Activated CD4-positive, alpha-beta T cell treated with anti-CD3 and anti-CD28 coated beads, Interleukin-2, amount 50 U/mL, for 16 hours (primary cell): ENCODE measurements at places on chromosomes 2 and 18.

GRCh38 chr2:197340591-197340990, 30.0 kb upstream of the ANKRD44 start:
- DNase-seq = no peak

GRCh38 chr2:136362676-136363390, 244.9 kb upstream of the CXCR4 start:
- DNase-seq = peak; percentile 92

- DNase-seq = no peak
These were observed 100.1 kb upstream of the RNF152 start for GRCh38 chr18:61992923-61993322.

- no peak for DNase-seq
These were observed 71.8 kb upstream of the LTBP1 start for GRCh38 chr2:32874931-32875330.

GRCh38 chr2:233817995-233818638, 36.2 kb downstream of the HJURP start:
- DNase-seq = no peak

DNA sequence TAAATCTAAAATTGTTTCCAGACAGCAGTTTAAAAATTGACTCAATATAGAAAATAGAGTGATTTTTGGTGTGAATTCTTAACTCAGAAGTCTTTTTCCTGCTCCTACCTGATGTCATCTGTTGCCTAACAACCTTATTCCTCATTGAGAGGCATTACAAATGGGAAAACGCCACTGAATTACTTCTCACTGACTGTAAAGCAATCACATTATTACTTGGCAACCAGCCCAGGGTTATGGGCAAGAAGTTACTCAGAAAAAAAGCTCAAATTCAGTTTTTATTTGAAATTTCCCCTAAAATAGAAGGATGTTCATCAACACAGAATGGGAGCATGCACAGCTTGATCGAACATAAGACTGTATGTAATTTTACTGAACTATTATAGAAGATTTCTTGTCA, 201.8 kb upstream of the GULP1 start:
- DNase-seq = no peak

- no peak for DNase-seq
These were observed 26.2 kb downstream of the KLF7 start for GRCh38 chr2:207139552-207139951.

DNA sequence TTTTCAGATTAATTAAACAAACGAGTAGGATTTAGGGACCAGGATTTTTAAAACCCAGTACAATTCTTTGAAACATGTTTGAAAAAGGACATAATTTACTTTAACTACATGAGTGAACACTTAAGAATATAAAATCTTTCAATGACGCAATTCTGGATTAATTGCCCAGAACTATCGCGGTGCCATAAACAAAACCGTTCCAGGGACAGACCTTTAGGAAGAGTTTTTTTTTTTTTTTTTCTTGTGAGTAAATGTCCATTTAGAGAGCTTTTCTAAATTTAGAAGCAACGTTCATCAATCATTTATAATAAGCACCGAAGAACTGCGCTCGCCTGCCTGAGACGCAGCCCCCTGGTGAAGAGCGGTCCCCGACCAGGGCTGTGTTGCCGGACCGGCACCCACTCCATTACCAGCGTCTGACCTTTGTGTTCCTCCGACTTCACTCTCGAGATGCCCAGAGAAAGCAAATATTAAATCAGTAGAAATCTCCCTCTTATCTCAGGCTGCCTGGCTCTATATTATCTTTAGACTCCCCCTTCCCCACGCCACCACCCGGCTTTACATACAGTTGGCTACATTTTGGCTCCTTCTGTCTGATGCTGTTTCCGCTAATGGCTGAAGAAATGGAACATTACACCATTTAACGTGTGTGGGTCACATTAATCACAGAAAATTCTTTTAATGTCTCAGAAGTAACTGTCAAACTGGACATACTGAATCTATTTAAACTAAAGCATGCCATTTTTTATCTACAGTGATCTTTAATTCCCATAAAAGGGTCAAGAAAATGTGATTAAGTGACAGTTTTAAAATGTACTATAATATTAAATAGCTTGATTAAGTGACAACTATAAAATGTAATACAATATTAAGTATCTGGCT, 364.0 kb upstream of the MEIS1 start:
- DNase-seq = no peak

- no peak for DNase-seq
These were observed 57.0 kb upstream of the KCNG2 start for GRCh38 chr18:79740521-79741361.

DNA sequence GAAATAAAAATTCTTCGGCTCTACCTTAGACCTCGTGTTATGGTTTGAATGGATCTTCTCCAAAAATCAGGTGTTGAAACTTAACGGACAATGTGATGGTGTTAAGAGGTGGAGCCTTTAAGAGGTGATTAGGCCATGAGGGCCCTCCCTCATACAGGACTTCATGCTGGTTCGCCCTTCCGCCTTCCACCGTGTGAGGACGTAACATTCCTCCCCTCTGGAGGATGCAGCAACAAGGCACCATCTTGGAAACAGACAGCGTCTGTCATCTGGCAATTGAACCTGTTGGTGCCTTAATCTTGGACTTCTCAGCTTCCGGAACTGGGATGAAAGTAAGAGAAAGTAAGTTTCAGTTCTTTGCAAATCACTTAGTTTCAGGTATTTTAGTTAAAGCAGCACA, 126.3 kb upstream of the SPRED2 start:
- DNase-seq = no peak

DNA sequence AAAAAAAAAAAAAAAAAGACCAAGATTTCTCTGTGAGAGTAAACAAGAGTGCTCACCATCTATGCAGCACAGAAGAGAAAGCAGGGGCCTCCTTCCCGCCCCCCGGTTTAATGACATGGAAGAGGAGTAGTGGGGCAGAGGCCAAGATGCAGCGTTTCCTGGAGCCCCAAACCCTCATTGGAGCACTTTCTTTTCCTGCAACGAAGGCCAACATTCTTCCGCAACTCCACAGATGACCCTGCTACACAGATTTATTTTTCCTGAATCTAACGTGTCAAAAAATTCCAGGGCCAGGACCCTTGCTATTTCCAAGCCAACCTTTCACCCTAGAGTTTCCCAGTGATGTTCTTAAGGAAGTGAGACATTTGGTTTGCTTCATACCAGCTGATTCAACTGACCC, 189.6 kb downstream of the MIB1 start:
- DNase-seq = no peak
